ENCODE measurements at places on chromosomes 2 and 18.
A peak's percentile ranks its signal among the peaks of the same experiment; 100 is the strongest.

- no peak for DNase-seq
These were observed 134.8 kb downstream of the SEPTIN10 start for GRCh38 chr2:109478906-109479493.

DNA sequence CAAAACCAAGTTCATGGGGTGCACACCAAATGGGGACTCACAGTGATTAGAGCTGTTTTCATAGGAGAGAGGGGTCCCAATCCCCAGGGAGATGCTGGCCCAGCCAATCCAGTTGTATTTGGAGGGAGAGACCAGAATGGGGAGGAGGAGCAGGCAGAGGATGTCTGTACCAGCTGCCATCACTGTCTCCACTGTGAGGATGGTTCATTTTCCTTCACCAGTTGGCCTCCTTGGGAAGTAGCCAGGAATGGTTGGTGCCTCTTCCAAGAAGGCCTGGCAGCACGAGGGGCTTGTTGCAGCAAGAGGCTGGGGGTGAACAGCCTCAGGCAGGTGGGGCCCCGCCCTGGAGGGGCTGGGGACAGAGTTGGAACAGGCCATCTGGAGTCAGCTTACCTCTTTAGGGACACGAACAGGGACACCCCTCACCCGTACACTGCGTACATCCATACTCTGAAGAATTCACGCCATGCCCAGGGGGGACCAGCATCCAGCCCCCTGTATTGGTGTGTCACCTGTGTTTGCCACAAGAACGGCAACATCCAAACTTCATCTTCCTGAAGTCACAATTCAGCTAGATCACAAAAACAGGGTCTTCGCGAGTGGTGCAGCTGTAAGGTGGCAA, 161.7 kb upstream of the ZNF236 start:
- DNase-seq: no peak

GRCh38 chr2:233426619-233427342, 72.5 kb downstream of the DGKD start:
- DNase-seq: peak; percentile 77

DNA sequence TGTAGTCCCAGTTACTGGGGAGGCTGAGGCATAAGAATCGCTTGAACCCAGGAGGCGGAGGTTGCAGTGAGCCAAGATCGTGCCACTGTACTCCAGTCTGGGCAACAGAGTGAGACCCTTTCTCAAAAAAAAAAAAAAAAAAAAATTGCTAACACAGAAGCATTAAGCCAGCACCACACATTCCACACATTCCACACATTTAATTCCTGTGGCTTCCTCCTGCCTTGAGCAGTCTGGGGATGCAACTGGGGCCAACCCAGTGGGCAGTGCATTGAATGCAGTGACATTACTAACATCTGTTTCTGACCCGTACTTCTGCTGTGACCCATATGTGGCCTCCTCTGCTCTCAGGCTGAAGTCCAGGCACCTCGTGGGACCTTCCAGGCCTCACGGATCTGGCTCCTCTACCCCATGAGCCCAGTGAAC, 107.0 kb downstream of the BCL2L11 start:
- no peak for DNase-seq
